ENCODE measurements at places on chromosomes 13 and 19.

- no peak for DNase-seq
These were observed 5.9 kb downstream of the GMFG start for GRCh38 chr19:39329948-39330347.

- peak; percentile 44 for DNase-seq
These were observed at the start of gene CRYL1 for GRCh38 chr13:20525601-20526544. Gene CRYL1 (minus strand): TSS chr13:20525857. CDS start chr13:20525794, 63 bp downstream.

GRCh38 chr19:53546758-53547513 lies 9.0 kb downstream of the ZNF331 start:
- DNase-seq: no peak

DNA sequence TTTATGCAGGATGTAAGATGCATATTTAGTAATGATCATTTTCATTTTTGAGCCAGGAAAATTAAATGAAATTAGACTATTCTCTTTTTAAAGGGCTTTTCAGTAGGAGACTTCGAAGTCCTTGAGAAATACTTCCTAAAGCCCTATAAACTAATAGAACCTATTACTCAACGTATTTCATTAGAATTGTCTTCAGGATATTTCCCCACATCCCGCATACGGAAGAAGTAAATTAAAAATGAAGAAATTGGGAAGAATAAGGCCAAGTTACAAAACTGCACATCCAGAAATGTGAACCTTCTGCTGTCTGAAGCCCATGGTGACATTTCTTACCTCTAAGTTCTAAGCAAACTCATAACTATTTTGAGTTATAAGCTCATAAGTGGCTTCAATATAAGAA lies 66.5 kb downstream of the RXFP2 start:
- no peak for DNase-seq

- no peak for DNase-seq
These were observed 50.6 kb downstream of the IPO5 start for GRCh38 chr13:98004107-98004506.

- no peak for DNase-seq
These were observed 497.2 kb downstream of the DIAPH3 start for GRCh38 chr13:59666504-59666903.

- DNase-seq: no peak
These were observed 10.9 kb upstream of the RCBTB1 start for GRCh38 chr13:49596221-49596620.

- no peak for DNase-seq
These were observed 33.6 kb upstream of the ARGLU1 start for GRCh38 chr13:106601489-106601888.

GRCh38 chr19:48020686-48021085 lies 23.2 kb downstream of the CABP5 start:
- DNase-seq: no peak

GRCh38 chr19:39223703-39224279 lies 19.7 kb upstream of the SYCN start:
- no peak for DNase-seq

GRCh38 chr19:50818859-50819472 lies 4.6 kb downstream of the KLK1 start:
- no peak for DNase-seq

DNA sequence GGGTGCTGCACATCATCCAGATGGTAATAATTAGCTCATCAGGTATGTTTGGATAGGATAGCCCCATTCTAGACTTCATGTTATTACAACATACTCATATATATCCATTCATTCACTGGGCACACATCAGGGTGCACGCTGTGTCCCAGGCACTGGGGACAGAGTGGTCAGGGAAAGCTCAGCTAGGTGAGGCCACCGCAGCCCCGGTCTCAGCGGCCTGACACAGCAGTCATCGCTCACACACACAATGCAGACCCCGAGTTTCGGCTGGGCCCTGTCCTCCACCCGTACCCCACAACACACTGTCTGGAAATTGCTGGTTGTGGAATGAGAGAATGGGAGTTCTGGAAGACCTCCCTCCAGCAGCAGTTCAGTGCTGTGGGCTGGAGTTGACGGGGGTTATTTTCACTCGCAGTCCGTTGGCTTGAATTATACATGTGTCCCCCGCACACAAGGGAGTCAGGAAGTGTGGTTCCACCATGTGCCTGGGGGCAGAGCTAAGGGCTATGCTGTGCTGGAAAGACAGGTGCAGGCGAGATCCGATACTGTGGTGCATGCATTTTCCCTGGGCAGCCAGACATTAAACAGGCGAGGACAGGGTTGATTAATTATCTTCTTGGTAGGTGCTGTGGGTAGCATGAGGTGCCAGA lies 257.6 kb downstream of the TEX29 start:
- DNase-seq: no peak

DNA sequence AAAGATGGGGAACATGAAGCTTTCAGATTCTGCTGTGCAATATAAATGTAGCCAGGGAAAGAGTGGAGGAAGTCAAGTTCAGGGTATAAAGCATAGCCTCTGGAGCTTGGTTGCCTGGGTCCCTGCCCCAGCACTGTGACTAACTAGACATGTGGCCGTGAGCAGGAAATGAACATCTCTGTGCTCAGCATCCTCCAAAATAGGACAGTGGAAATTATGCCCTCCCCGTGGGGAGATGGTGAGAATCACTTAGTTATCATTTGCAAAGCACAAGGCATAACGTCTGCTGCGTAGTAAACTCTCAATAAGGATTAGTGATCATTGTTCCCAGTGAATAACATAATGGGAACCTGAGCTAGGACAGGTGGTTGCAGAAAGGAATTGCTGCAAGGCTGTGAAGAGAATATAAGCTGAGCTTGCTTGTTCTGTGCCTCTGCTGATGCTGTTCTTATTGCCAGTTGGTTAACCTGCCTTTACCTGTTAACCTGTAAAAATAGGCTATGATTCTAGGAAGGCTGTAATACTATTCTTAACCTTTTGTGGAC lies 441.0 kb downstream of the COG6 start:
- DNase-seq: no peak

- DNase-seq: no peak
These were observed 14.9 kb downstream of the ONECUT3 start for GRCh38 chr19:1768248-1768647.

GRCh38 chr13:93955904-93956303 lies 523.6 kb downstream of the DCT start:
- no peak for DNase-seq

- no peak for DNase-seq
These were observed 29.9 kb downstream of the CEBPG start for GRCh38 chr19:33403221-33403972.

GRCh38 chr13:61275251-61275650 lies 140.4 kb downstream of the PCDH20 start:
- no peak for DNase-seq

GRCh38 chr13:104571161-104571892 lies 1505.1 kb upstream of the SLC10A2 start:
- DNase-seq: no peak

- peak; percentile 14 for DNase-seq
These were observed 345 bp downstream of the ZNF257 start for GRCh38 chr19:22052644-22053013.

DNA sequence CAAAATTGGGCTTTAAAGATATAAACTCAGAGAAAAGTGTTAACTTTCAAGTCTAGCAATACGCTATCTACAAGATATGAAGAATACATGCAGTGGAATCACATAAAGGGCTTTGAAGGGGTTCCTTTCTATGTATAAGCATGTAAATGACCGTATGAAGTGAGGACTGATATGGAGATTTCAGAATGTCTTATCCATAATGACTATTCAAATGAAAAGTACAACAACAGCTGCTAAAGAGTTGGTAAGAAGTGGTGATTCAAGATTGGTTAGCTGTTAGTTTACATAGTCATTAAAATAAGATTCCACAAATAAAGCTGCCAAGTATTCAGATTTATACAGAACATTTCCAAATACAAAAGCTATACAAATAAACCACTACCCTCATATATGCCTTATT lies 153.4 kb upstream of the STARD13 start:
- DNase-seq: no peak

GRCh38 chr13:98052412-98052811 lies 90.5 kb upstream of the FARP1 start:
- no peak for DNase-seq

DNA sequence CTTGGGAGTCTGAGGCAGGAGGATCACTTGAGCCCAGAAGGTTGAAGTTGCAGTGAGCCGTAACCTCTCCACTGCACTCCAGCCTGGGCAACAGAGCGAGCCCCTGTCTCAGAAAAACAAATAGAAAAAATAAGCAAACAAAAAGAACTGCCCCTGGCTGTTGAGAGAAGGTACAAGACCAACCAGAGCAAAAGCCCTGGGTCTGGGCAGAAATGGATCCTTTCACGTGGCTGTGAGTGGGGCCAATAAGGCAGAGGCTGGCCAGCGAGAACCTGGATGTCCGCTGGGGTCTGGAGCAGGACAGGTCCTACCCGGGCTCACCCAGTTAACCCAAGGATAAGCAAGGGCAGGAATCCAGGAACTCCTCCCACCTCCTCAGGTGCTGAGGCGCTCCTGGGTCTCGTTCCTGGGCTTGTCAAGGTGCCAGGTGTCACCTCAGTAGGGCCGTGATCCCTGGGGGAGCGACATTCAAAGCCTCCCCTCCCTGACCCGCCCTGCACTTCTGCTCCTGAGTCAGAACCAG lies 4.7 kb upstream of the SLC5A5 start:
- no peak for DNase-seq

- DNase-seq: no peak
These were observed 18.8 kb downstream of the C1QTNF9 start for GRCh38 chr13:24328145-24328544.

GRCh38 chr19:10936661-10937084 lies 8.1 kb downstream of the TIMM29 start:
- DNase-seq: peak; percentile 28

DNA sequence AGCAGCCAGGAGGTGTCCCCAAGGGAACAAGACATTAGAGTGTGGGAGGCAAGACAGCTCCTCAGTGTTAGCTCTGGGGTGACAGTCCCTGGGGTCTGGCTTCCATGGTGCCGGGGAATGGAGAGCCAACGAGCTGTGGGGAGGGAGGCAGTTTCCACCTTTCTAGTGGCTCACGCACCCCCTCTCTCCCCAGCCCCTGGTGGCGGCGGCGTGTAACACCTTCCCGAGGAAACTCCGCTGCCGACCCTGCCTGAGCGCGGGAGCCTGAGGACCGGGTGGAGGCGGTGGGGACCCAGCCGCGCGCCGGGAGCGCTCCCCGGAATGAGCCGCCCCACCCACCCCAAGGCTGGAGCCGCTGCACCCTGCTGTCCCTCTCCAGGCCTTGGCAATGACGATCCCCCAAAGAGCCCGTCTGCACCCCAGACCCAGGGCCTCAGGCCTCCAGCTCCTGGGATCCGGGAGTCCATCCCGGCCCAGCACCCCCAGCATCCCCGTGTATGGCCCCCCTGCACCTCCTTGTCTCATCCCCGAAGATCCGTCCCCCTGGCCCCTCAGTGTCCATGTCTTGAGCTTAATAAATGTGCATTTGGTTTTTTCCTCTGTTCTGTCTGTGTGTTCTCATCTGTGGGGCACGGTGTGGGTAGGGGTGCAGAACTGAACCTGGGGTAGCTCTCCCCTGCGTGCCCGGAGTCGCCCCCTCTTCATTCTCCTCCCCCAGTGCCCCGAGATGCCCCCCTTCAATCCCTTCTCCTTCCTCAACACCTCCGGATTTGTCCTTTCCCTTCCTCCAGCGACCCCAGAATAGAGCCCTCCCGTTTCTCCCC lies 622 bp upstream of the FXYD5 start:
- DNase-seq: peak; percentile 44

- no peak for DNase-seq
These were observed 232.4 kb downstream of the POSTN start for GRCh38 chr13:37366044-37366770.

GRCh38 chr13:75071395-75071794 lies 410.6 kb downstream of the TBC1D4 start:
- DNase-seq: no peak

DNA sequence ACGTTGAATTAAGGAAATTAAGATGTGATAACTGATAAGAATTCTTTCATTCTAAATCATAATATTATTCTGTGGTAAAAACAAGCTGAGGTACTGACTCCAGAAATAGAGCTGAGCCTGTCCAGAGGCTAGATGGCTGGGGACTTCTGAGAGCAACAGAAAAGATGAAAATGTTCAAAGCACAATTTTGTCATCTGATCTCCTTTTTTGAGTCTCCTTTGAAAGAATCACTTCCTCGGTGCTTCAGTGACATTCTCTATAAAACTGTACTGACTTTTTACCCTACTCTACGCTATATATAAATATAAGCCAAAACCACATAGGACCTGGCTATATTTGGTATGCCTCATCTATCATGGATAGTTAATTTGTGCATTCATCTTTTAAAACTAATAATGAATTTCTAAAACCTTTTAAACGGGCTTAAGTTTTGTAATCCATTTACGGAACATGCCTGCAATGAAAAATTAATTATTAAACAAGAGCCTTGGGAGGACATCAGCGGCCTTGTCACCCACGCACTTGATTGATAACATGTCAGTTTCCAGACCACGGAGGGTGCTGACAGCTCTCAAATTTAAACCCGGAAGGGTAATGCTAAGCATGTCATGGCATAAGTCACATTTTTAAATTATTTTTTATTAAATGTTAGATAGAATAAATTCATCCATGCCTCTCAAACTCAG lies 235.5 kb downstream of the PCDH9 start:
- no peak for DNase-seq

DNA sequence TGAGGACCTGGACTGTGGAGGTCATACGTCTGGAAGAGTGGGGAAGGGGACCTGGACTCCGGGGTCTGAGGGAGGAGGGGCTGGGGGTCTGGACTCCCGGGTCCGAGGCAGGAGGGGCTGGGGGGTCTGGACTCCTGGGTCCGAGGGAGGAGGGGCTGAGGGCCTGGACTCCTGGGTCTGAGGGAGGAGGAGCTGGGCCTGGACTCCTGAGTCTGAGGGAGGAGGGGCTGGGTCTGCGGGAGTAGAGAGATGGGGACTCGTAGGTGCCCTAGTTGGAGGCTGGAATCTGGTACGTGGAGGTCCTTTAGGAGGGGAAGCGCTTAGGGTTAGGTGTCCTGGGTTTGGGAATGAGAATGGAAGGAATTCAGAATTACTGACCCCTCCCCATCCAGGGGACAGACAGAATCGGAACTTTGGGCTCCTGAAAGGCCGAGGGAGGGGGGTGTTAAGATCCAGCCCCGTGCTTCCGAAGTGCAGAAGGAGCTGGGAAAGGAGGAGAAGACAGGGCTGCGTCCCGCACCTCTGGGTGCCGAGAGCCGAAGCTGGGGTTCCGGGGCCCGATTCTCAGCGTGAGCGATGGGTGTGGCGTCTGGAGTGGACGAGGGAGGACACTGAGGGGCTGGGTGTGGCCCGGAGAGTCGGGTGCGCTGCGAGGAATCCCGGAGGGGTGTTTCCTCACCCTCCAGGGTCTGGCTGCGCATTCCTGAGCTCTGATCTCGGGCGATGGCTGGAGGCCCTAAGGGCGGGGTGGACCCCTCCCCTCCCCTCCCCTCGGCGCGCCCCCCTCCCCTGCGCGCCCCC lies 608 bp downstream of the MYADM start:
- DNase-seq: peak; percentile 55

Data from central memory CD8-positive, alpha-beta T cell (primary cell).